ENCODE measurements at places on chromosomes 13 and 19.

DNA sequence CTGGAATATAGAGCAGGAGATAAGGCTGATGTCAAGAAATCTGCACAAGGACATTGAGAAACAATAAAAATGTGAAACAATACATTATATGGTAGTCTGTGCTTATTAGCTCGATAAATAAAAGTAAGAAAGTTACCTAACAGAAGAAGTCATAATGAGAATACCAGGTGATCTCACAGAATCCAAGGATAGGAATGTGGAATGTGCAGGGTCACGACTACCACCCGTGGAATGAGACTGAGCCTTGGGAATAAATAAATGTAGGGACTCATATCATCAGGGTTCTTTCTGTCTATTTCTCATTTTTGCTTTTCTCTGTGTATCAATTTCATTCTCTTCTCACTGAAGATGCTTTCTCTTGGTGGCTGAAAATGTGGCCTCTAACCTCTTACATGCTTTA, 26.0 kb upstream of the KBTBD7 start:
- DNase-seq, result no peak

DNA sequence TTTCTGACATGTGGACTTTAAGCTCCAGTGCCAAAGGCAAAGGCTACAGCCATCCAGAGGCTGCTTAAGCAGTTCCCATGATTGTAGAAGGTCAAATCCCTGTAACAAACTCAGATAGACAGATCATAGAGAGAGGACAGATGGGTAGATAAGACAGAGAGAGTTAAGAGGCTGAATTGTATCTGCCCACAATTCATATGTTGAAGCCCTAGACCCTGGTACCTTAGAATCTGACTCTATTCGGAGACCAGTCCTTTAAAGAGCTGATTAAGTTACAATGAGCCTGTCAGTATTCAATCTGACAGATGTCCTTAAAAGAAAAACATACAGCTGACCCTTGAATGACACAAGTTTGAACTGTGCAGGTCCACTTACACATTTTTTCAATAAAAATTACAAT, 115.2 kb downstream of the RAP2A start:
- no peak for DNase-seq

DNA sequence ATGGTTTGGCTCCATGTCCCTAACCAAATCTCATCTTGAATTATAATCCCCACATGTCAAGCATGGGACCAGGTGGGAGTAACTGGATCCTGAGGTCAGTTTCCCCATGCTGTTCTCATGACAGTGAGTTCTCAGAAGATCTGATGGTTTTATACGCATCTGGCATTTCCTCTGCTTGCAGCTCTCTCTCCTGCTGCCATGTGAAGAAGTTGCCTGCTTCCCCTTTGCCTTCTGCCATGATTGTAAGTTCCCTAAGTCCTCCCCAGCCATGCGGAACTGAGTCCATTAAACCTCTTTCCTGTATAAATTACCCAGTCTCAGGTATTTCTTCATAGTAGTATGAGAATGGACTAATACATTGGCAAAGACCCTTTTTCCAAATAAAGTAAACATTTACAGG, 96.8 kb downstream of the TSHZ3 start:
- no peak for DNase-seq

GRCh38 chr13:51240958-51241357, 18.8 kb downstream of the FAM124A start:
- DNase-seq, result no peak

DNA sequence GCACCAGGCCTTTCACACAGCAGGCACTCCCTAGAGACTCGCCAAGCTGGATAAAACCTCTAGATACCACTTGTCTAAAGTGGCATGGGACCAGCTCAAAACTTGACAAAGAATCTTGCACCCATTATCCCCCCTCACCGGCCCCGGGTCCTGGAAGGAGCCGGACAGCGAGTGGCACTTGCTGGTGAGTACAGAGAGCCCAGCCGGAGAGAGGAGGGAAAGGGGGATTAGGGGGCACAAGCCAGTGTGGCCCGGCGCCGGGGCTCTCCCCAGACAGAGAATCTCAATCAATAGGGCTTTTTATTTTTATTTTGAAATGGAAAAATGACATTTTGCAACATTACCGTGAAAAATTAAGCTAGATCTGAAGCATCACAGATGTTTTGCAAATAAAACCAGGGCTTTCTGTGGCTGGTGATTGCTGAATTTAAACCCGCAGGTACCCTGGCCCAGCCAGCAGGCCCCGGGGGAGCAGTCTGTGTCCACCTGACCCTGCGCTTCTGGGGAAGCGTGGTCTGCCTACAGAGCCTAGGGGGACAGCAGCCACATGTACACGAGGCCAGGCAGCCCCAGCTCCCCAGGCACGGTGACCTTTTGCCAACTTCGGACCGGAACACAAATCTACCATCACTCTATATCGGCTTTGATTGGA, 10.0 kb upstream of the VSTM2B start:
- no peak for DNase-seq

DNA sequence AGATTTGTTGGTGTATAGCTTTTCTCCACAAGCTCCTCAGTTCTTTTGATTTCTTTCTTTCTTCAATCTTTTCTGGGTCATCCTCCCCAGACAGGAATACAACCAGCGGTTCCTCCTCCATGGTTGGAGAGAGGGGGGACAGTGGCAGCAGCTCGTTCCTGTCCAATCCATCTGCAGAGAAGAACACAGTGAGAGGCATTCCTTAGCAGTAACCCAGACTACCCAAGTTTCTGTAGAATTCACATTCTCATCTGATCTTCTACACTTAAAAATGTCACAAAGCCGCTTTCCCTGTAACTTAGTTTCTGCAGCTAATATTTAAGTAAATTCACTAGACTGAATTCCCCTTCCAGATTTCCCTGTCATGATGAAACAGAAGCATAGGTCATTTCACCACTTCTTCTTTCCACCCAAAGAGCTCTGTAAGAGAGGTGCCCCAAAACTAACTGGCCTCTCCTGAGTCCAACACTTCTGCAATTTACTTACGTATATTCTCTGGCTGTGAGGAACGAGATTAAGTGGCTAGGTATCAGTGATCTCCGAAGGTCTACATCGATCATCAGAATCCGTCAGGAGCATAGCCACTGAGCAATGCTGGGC, 171.9 kb downstream of the TBC1D4 start:
- no peak for DNase-seq

DNA sequence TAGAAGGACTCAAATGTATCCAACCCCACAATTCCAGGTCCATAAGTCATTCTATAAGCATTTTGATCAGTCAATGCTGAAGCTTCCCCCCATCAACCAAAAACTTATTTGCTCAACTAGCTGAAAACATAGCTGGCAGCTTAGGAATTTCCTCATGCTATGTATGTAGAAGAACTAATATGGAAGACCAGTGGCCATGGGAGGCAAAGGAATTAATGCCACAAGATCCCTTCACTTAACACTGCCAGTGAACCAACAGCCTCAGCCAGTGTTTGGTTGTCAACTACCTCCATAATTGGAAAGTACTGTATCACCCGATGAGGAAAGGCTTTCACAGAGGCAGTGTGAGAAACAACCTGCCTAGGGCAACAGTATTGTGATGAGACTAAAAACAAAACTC, 105.4 kb downstream of the ZNF429 start:
- no peak for DNase-seq

GRCh38 chr13:87590518-87590917, 80.7 kb upstream of the SLITRK5 start:
- DNase-seq, result no peak
